Melanocyte of skin (primary cell): ENCODE measurements at places on chromosomes 5 and 9. TPM values are rescaled to one million over a fixed set of nuclear protein-coding genes. Genes with fewer than 3 reads are reported as not detected.

Gene PCDHGA4
- 1.0 and 2.9 TPM in 2 replicates for total RNA-seq

Gene BOD1
- total RNA-seq = 34.0 and 42.6 TPM in 2 replicates

Gene GDA
- total RNA-seq = not detected in 2 replicates

Gene ADAMTSL1
- total RNA-seq = 0.69 and 6.5 TPM in 2 replicates

Gene PHF24
- 1.00 and 1.9 TPM in 2 replicates for total RNA-seq

Gene NDST1
- total RNA-seq = 43.7 and 49.8 TPM in 2 replicates

Gene TMEM174
- not detected in 2 replicates for total RNA-seq

Gene MINAR2
- total RNA-seq = not detected in 2 replicates

Gene TMCO6
- 12.7 and 13.4 TPM in 2 replicates for total RNA-seq

Gene TSLP
- not detected in 2 replicates for total RNA-seq

Gene RASGEF1C
- total RNA-seq = 0.34 and 0.36 TPM in 2 replicates

Gene CEL
- 0.15 TPM in 1 of 2 replicates, not detected in the other for total RNA-seq

Gene CTSV
- 3.6 and 7.2 TPM in 2 replicates for total RNA-seq

Gene SPINK7
- total RNA-seq = not detected in 2 replicates

Gene SLC4A9
- total RNA-seq = not detected in 2 replicates

Gene FAXDC2
- 3.0 and 8.6 TPM in 2 replicates for total RNA-seq

Gene FYB1
- 2.7 and 5.9 TPM in 2 replicates for total RNA-seq

Gene MSX2
- 1.4 and 2.9 TPM in 2 replicates for total RNA-seq

Gene IL33
- 0.15 and 0.33 TPM in 2 replicates for total RNA-seq

Gene EGFLAM
- total RNA-seq = not detected in 2 replicates

Gene TMEM215
- total RNA-seq = under 0.01 TPM in 1 of 2 replicates, not detected in the other

Gene PFN3
- total RNA-seq = not detected in 2 replicates
